ENCODE measurements at places on chromosomes 6 and 20. TPM values are rescaled to one million over a fixed set of nuclear protein-coding genes. Genes with fewer than 3 reads are reported as not detected.

GRCh38 chr6:149153100-149153499 lies 164.4 kb upstream of the TAB2 start:
- H3K4me3 ChIP-seq: no peak overlapping the region
- DNase-seq: no peak
- no peaks in the 10 kb centered on the region for H3K27me3 ChIP-seq
- no peak overlapping the region for H3K27ac ChIP-seq
- no peaks in the 10 kb centered on the region for H3K36me3 ChIP-seq
- no peaks in the 10 kb centered on the region for H3K4me1 ChIP-seq

- H3K36me3 ChIP-seq: no peaks in the 10 kb centered on the region
- no peak overlapping the region for H3K27ac ChIP-seq
- H3K4me1 ChIP-seq: no peaks in the 10 kb centered on the region
- DNase-seq: no peak
- H3K4me3 ChIP-seq: no peak overlapping the region
- H3K27me3 ChIP-seq: no peaks in the 10 kb centered on the region
Observed at GRCh38 chr6:164015088-164015484, 600.6 kb downstream of the QKI start.

GRCh38 chr6:135314543-135314942 lies 133.4 kb downstream of the MYB start:
- no peaks in the 10 kb centered on the region for H3K36me3 ChIP-seq
- no peaks in the 10 kb centered on the region for H3K4me1 ChIP-seq
- no peak overlapping the region for H3K27ac ChIP-seq
- H3K27me3 ChIP-seq: no peaks in the 10 kb centered on the region

DNA sequence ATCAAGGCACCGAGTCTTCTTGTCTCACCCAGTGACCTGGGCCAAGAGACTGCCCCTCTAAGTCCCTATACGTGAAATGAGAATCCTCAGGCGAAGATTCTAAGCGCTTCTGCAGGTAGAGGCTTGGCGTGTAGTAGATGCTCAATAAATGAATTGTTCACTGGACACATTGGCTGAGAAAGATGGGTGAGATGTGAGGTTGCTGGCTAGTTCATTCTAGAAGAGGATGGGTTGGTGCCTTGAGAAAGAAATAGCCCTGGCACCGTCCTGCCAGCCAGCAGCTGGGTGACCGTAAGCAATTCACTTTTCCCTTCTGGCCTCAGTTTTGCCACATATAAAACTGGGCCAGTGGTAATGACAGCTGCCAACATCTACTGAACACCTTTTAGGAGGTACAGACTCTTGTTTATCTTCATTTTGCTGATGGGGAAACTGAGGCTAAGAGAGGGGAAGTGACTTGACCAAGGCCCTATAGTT lies 1.4 kb downstream of the SRC start:
- H3K27ac ChIP-seq: no peak overlapping the region
- H3K27me3 ChIP-seq: no peaks in the 10 kb centered on the region
- H3K4me3 ChIP-seq: peak overlapping the region; percentile 67
- no peak for DNase-seq
- peaks cover 2% of the 10 kb centered on the region for H3K36me3 ChIP-seq

- H3K4me1 ChIP-seq: peaks cover 5% of the 10 kb centered on the region
- no peak overlapping the region for H3K4me3 ChIP-seq
- no peak for DNase-seq
- peaks cover 2% of the 10 kb centered on the region for H3K27me3 ChIP-seq
- H3K27ac ChIP-seq: no peak overlapping the region
- H3K36me3 ChIP-seq: no peaks in the 10 kb centered on the region
Observed at GRCh38 chr6:157755746-157756411, 67.2 kb upstream of the SNX9 start.

- H3K4me3 ChIP-seq: no peak overlapping the region
- no peak overlapping the region for H3K27ac ChIP-seq
- DNase-seq: peak; percentile 79
- H3K4me1 ChIP-seq: no peaks in the 10 kb centered on the region
Observed at GRCh38 chr6:42532038-42532669, 31.7 kb upstream of the UBR2 start.

- H3K36me3 ChIP-seq: no peaks in the 10 kb centered on the region
- H3K27ac ChIP-seq: no peak overlapping the region
- no peak for DNase-seq
Observed at GRCh38 chr6:24927277-24927955, 8.3 kb downstream of the RIPOR2 start.

DNA sequence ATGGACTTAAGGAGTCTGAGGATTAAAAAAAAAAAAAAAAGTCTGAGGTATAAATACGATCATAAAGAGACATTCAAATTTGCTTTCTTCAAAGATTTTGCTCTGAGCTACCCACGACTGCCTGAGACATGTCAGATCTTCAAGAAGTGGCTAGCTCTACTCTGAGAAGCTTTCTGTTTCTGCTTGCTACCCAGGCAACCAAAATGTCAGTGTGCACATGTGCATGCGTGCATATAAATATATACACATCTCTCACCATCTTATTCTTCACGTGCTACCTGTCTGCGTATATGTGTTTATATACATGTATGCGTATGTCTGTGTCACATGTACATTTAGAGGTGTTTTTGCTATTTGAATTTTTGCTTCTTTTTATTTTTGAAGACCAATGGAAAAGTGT lies 299.6 kb upstream of the STXBP5 start:
- H3K27me3 ChIP-seq: no peaks in the 10 kb centered on the region
- no peaks in the 10 kb centered on the region for H3K36me3 ChIP-seq
- no peak for DNase-seq

GRCh38 chr6:116159782-116160524 lies 34.0 kb upstream of the COL10A1 start:
- no peak for DNase-seq
- H3K27me3 ChIP-seq: no peaks in the 10 kb centered on the region
- no peaks in the 10 kb centered on the region for H3K4me1 ChIP-seq
- no peak overlapping the region for H3K4me3 ChIP-seq

DNA sequence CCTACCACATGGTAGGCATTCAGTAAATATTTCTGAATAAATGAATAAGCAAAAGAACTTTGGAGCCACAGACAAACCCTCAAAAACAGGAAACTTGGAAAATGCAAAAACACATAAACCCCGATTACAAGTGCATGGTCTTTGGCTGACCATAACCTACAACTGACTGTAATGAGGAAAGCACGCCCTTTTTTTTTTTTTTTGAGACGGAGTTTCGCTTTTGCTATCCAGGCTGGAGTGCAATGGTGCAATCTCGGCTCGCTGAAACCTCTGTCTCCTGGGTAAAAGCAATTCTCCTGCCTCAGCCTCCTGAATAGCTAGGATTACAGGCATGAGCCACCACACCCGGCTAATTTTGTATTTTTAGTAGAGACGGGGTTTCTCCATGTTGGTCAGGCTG lies 11.9 kb upstream of the LATS1 start:
- DNase-seq: no peak
- no peaks in the 10 kb centered on the region for H3K4me1 ChIP-seq
- H3K27me3 ChIP-seq: no peaks in the 10 kb centered on the region
- H3K36me3 ChIP-seq: peaks cover 10% of the 10 kb centered on the region
- no peak overlapping the region for H3K27ac ChIP-seq

- H3K36me3 ChIP-seq: no peaks in the 10 kb centered on the region
- no peak overlapping the region for H3K4me3 ChIP-seq
- peaks cover 2% of the 10 kb centered on the region for H3K4me1 ChIP-seq
- no peak overlapping the region for H3K27ac ChIP-seq
- no peak for DNase-seq
Observed at GRCh38 chr6:33716890-33717632, 5.6 kb upstream of the UQCC2 start.

- H3K36me3 ChIP-seq: no peaks in the 10 kb centered on the region
- H3K4me3 ChIP-seq: no peak overlapping the region
- no peaks in the 10 kb centered on the region for H3K27me3 ChIP-seq
- H3K4me1 ChIP-seq: peaks cover 5% of the 10 kb centered on the region
Observed at GRCh38 chr6:105901583-105901982, 184.6 kb upstream of the PRDM1 start.

GRCh38 chr6:80091506-80091905 lies 15.0 kb upstream of the BCKDHB start:
- no peaks in the 10 kb centered on the region for H3K27me3 ChIP-seq
- H3K4me1 ChIP-seq: no peaks in the 10 kb centered on the region
- no peaks in the 10 kb centered on the region for H3K36me3 ChIP-seq
- DNase-seq: no peak

- H3K4me1 ChIP-seq: no peaks in the 10 kb centered on the region
- H3K27ac ChIP-seq: no peak overlapping the region
- peak; percentile 11 for DNase-seq
- H3K27me3 ChIP-seq: no peaks in the 10 kb centered on the region
- H3K36me3 ChIP-seq: no peaks in the 10 kb centered on the region
- no peak overlapping the region for H3K4me3 ChIP-seq
Observed at GRCh38 chr6:148629181-148629580, 117.6 kb upstream of the UST start.

- H3K4me1 ChIP-seq: no peaks in the 10 kb centered on the region
- DNase-seq: no peak
- peaks cover 11% of the 10 kb centered on the region for H3K36me3 ChIP-seq
- no peaks in the 10 kb centered on the region for H3K27me3 ChIP-seq
- H3K27ac ChIP-seq: no peak overlapping the region
Observed at GRCh38 chr6:160013987-160014868, 45.3 kb downstream of the IGF2R start.

- no peak for DNase-seq
- no peaks in the 10 kb centered on the region for H3K36me3 ChIP-seq
- H3K4me1 ChIP-seq: no peaks in the 10 kb centered on the region
Observed at GRCh38 chr20:57953638-57954037, 243.8 kb upstream of the PMEPA1 start.

DNA sequence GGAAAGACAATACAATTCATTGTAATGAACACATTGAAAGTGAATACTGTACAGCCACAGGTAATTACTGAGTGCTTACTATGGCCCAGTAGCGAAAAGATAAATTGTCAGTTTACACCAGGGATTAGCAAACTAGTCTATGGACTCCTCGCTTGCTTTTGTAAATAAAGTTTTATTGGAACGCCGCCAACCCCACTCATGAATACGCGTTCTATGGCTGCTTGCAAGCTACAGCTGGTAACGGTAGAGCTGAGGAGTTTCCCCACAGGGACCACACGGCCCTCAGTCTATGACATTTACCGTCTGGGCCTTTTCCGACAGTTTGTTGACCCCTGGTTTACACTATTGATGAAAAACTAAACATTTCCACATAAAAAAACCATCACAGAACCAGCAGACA lies 24.2 kb downstream of the LAMA5 start:
- H3K4me1 ChIP-seq: no peaks in the 10 kb centered on the region
- H3K27me3 ChIP-seq: no peaks in the 10 kb centered on the region
- no peak overlapping the region for H3K27ac ChIP-seq
- H3K4me3 ChIP-seq: no peak overlapping the region
- peaks cover 16% of the 10 kb centered on the region for H3K36me3 ChIP-seq

GRCh38 chr20:23320317-23320716 lies 30.3 kb upstream of the NXT1 start:
- no peaks in the 10 kb centered on the region for H3K36me3 ChIP-seq
- H3K27me3 ChIP-seq: peaks cover 2% of the 10 kb centered on the region
- H3K4me1 ChIP-seq: no peaks in the 10 kb centered on the region
- no peak overlapping the region for H3K4me3 ChIP-seq
- DNase-seq: peak; percentile 3

DNA sequence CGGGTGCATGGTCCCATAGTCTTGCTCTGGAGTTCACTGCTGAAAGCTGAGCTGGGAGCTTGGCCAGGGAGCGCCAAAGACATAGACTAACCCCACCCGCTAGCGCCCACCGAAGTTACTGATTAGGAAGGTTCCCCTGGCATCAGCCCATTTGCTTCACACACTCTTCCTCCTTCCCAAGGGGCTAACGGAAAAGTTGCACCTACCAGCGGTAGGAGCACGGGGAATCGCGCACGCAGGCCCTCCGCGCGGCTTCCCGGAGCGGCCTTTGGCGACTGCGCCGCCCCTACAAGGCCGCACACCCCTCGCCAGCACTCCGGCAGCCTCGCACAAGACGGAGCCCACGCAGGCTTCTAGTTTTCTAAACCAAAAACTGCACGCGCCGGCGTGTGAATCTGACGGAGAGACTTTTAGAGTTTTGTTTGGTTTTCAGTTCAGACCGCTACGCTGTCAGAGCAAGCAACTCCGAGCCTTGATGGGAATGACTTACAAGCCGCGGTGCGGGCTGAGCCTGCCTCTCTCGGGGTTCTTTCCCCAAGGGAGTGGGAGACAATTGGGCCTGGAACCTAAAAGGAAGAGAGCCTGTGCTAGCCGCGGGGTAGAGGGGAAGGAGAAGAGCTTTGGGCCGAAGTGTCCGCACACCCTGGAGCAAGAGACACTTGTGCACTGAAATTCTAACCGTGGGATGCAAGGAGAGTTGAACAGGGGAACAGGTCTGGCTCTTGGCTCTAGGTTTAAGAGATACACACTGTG lies 891 bp upstream of the POU3F2 start:
- peaks cover 6% of the 10 kb centered on the region for H3K4me1 ChIP-seq
- H3K4me3 ChIP-seq: peak overlapping the region; percentile 55
- no peak overlapping the region for H3K27ac ChIP-seq
- H3K27me3 ChIP-seq: peaks cover 64% of the 10 kb centered on the region

GRCh38 chr6:113699239-113699638 lies 157.9 kb upstream of the MARCKS start:
- no peaks in the 10 kb centered on the region for H3K36me3 ChIP-seq
- no peak overlapping the region for H3K4me3 ChIP-seq
- DNase-seq: no peak

- no peak overlapping the region for H3K4me3 ChIP-seq
- H3K4me1 ChIP-seq: no peaks in the 10 kb centered on the region
Observed at GRCh38 chr6:28408076-28408802, 8.7 kb upstream of the ZSCAN12 start.

DNA sequence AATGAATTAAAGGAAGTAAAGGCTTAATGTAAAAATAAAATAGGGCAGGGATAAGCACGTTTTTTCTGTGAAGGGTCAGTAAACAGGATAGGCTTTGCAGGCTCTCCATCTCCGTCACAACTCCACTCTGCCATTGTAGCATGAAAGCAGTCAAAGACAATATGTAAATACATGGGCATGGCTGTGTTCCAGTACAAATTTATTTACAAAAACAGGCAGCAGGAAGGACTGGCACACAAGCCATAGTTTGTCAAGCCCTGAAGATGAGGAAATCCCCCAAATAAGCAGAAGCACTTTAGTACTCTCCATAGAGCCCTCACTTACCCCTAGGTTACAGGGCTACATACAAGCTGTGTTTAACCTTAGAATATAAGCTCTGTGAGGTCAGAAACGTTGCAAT lies 8.9 kb upstream of the FBXO9 start:
- no peaks in the 10 kb centered on the region for H3K36me3 ChIP-seq
- no peak for DNase-seq
- H3K27ac ChIP-seq: no peak overlapping the region
- no peaks in the 10 kb centered on the region for H3K27me3 ChIP-seq
- no peaks in the 10 kb centered on the region for H3K4me1 ChIP-seq
- no peak overlapping the region for H3K4me3 ChIP-seq

- no peaks in the 10 kb centered on the region for H3K36me3 ChIP-seq
- no peaks in the 10 kb centered on the region for H3K27me3 ChIP-seq
- DNase-seq: no peak
- no peak overlapping the region for H3K27ac ChIP-seq
- H3K4me3 ChIP-seq: no peak overlapping the region
Observed at GRCh38 chr20:56575157-56575556, 42.1 kb downstream of the FAM209B start.

The TMEM244 gene
- total RNA-seq: not detected

The NKX2-2 gene
- not detected for total RNA-seq

The RAD21L1 gene
- not detected for total RNA-seq

The SOBP gene
- 6.3 TPM for total RNA-seq

The SLC35B2 gene
- 88.4 TPM for total RNA-seq

The MYO6 gene
- total RNA-seq: 14.4 TPM

The PSORS1C1 gene
- total RNA-seq: 0.66 TPM

The RXRB gene
- 25.9 TPM for total RNA-seq

The FOXF2 gene
- 29.3 TPM for total RNA-seq

The ZNF311 gene
- total RNA-seq: 3.6 TPM

The CST5 gene
- total RNA-seq: not detected

The SPO11 gene
- not detected for total RNA-seq

The TTLL9 gene
- total RNA-seq: not detected

The PKIB gene
- 1.3 TPM for total RNA-seq

The MDFI gene
- total RNA-seq: 3.3 TPM

The FAM217A gene
- total RNA-seq: not detected

The BPI gene
- not detected for total RNA-seq

The PRSS35 gene
- 6.8 TPM for total RNA-seq

The DDX43 gene
- 3.1 TPM for total RNA-seq

Data from fibroblast of lung (primary cell).